WTC11 (cell line): ENCODE measurements at places on chromosomes 7 and 10. TPM values are rescaled to one million over a fixed set of nuclear protein-coding genes. Genes with fewer than 3 reads are reported as not detected.
A peak's percentile ranks its signal among the peaks of the same experiment; 100 is the strongest.

DNA sequence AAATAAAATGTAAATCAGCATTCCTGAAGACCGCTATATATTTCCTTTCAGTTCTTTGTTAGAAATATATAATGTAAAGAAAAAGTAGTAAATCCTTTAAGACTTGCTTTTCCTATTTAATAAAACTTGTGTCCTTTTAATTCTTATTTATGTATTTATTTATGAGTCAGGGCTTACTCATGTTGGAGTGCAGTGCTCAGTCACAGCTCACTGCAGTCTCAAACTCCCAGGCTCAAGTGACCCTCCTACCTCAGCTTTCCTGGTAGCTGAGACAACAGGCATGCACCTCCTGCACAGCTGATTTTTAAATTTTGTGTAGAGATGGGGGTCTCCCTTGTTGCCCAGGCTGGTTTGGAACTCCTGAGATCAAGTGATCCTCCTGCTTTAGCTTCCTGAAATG lies 724.5 kb downstream of the ANKRD7 start:
- H3K27ac ChIP-seq, result no peak overlapping the region
- no peak overlapping the region for H3K4me3 ChIP-seq
- DNase-seq, result no peak
- H3K36me3 ChIP-seq, result peaks cover 9% of the 10 kb centered on the region

- no peaks in the 10 kb centered on the region for H3K27me3 ChIP-seq
- no peak overlapping the region for H3K27ac ChIP-seq
- DNase-seq, result no peak
- H3K4me1 ChIP-seq, result peaks cover 13% of the 10 kb centered on the region
- H3K36me3 ChIP-seq, result no peaks in the 10 kb centered on the region
Observed at GRCh38 chr7:136133551-136133950, 156.4 kb upstream of the MTPN start.

DNA sequence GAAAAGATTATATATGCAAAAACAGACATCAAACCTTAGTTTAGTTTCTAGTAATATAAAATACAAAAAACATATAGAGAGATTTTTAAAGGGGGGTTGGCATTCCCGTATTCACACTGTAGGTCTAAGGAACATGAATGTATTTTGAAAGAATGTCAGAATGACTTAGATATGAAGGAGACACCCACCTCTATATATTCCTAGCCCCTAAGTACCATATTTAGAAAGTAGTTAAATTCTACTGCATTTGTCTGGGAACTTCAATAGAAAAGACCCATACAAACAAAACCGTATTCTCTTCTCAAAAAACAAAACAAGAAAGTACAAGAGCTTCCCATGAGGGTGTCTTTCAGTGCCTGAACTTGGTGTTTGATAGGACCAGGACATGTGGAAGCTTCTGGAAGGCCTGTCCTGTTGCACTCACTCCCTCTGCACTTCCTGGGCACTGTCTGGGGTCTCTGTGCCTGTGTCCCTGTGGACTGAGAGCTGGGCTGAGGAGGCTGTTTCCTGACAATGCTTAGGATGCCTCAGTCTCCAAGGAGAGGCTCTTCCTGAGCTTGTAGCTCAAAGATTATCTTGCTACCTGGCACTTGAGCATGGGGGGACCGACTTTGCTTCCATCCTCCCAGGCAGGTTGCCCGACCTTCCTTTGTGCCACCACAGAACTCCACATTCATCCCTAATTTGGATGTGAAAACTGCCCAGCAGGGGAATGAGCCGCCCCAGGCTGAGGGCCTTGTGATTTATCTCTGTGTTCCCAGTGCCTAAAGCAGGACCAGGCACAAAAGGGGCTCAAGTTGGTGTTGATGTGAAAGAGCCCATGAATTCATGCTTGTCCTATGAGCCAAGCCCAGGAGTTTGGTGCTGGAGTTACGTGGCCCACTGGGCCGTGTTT lies 44.4 kb upstream of the KLF6 start:
- no peak overlapping the region for H3K4me3 ChIP-seq
- no peak for DNase-seq
- H3K27ac ChIP-seq, result peak overlapping the region; percentile 42
- H3K27me3 ChIP-seq, result no peaks in the 10 kb centered on the region
- H3K36me3 ChIP-seq, result no peaks in the 10 kb centered on the region
- peaks cover 46% of the 10 kb centered on the region for H3K4me1 ChIP-seq

The FAM180A gene
- total RNA-seq, result not detected in 3 replicates

GRCh38 chr7:39623732-39624441 lies 515 bp downstream of the RALA start:
- DNase-seq, result peak; percentile 30
- H3K4me3 ChIP-seq, result peak overlapping the region; percentile 91
- H3K27ac ChIP-seq, result peak overlapping the region; percentile 60
- H3K27me3 ChIP-seq, result no peaks in the 10 kb centered on the region
- H3K36me3 ChIP-seq, result no peaks in the 10 kb centered on the region

DNA sequence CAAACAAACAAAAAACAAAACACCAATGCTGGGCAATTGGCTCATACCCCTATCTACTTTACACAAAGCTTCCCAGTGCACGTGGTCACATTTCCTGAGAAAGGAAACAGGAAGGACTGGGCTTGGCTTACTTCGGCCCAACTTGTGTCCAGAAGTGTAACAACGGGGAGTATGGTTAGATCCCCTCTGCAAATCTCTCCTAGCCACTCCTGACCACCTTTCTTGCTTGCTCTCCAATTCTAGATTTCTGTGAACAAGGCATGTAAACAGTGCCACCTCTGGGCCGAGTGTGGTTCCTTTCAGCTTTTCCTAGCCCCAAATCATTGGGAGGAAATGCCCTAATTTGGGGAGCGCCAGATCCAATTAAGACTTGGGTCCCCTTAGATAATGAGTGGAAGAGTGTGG lies 21.0 kb upstream of the FRAT2 start:
- DNase-seq, result peak; percentile 46
- H3K4me1 ChIP-seq, result peaks cover 5% of the 10 kb centered on the region
- no peaks in the 10 kb centered on the region for H3K27me3 ChIP-seq
- H3K27ac ChIP-seq, result peak overlapping the region; percentile 95
- no peak overlapping the region for H3K4me3 ChIP-seq

GRCh38 chr10:93718937-93719725 lies 16.7 kb upstream of the FRA10AC1 start:
- no peak for DNase-seq
- H3K27ac ChIP-seq, result no peak overlapping the region
- H3K4me1 ChIP-seq, result peaks cover 14% of the 10 kb centered on the region
- peaks cover 2% of the 10 kb centered on the region; the same call in 1 of the 2 replicates for H3K27me3 ChIP-seq
- H3K4me3 ChIP-seq, result no peak overlapping the region
- no peaks in the 10 kb centered on the region for H3K36me3 ChIP-seq

DNA sequence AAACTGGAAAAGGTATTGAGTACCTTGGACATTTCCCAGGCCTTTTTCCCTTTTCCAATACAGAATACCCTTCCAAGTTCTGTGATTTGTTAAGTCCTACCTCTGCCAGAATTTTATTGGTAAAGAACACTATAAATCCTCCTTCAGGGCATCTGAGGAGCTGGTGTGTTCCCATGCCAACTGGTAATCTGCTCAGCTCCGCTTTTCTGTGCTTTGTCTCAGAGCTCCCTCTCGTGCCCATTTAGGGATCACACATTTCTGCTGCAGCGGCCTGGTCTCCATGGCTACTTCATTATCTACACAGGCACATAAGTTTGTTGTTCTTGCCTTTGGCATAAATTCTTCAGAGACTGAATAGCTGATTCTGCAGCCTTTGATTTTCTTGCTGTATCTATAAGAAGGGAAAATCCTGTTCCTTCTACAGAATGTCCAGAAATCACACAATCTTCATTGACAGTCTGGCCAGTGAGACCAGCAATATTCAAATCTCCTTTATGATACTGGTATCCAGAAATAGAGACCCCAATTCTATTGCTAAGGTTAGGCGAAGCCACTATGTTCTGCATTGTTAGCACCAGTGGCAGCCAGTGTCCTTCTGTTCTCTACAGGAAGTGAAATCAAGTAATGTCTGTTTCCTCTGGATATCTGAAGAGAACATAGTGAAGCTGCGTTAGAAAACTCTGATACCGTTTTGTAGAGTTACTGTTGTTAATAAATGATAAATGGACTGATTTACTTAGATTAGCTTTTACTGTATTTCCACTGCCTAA lies 51.9 kb downstream of the DENND11 start:
- H3K4me1 ChIP-seq, result peaks cover 31% of the 10 kb centered on the region
- peak overlapping the region; percentile 21; the same call in 1 of the 2 replicates for H3K27ac ChIP-seq
- H3K4me3 ChIP-seq, result no peak overlapping the region
- peak; percentile 63 for DNase-seq

The NUP205 gene
- 138 to 171 TPM (median 149 TPM) in 3 replicates for total RNA-seq

DNA sequence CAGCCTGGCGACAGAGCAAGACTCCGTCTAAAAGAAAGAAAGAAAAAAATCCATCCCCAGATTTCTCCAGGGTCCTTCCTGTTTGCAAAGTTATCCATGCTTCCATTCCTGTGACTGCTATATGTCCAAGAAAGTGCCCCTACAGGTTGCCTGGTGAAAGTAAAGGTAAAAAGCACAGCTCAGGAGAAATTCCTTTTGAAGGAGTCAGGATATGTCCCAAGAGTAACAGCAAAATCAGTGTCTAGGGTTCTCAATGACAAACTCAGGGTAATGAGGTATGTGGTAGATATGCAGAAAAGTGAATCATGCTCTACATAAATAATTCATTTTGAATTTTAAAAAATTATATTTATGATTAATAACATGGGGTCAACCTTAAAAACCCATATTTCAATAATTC lies 91.5 kb downstream of the CTTNBP2 start:
- peaks cover 10% of the 10 kb centered on the region for H3K4me1 ChIP-seq
- H3K4me3 ChIP-seq, result no peak overlapping the region

The ADRA2A gene
- total RNA-seq, result 1.7 to 2.1 TPM (median 1.7 TPM) in 3 replicates

The HOXA6 gene
- total RNA-seq, result not detected in 3 replicates
